ENCODE measurements at places on chromosomes 2 and 18.

GRCh38 chr18:44823782-44824181 lies 143.1 kb downstream of the SETBP1 start:
- DNase-seq, result peak; percentile 37

DNA sequence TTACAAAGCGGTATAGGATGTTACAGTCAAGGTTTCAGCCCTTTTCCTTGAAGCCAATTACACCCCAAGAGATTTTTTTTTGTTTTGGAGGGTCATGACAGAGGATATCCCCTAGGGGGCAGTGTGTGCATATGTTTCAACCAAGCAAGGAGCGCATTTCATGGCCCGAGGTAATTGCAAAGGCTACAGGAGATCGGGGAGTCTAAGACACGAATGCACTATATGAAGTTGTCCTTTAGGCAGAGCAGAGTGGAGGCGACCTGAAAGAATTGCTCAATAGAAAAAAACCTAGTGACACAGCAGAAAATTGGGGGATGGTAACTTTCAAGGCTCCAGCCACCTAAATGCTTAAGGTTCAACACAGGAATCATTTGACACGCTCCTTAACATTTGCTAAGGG lies 219.8 kb upstream of the PARD3B start:
- peak; percentile 55 for DNase-seq

DNA sequence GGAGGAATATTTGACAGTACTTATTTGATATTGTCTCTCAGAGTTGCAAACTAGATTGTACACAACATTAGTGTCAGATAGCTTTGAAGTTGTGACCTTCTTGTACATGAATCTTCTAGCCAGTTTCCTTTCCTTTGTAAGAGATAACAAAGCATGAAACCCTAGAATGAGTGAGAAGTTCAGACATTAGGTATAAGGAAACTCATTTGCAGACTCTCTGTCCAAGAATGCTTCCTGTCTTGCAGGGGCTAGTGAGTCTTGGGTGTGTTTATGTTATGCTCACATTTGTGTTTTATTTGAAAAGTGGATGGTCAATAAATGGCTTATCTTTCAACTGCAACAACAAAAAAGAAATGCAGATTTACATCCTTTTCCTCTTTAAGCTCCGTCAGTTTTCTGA lies 1.4 kb downstream of the BOD1L2 start:
- no peak for DNase-seq

GRCh38 chr2:228956701-228957474 lies 314.2 kb downstream of the PID1 start:
- no peak for DNase-seq

DNA sequence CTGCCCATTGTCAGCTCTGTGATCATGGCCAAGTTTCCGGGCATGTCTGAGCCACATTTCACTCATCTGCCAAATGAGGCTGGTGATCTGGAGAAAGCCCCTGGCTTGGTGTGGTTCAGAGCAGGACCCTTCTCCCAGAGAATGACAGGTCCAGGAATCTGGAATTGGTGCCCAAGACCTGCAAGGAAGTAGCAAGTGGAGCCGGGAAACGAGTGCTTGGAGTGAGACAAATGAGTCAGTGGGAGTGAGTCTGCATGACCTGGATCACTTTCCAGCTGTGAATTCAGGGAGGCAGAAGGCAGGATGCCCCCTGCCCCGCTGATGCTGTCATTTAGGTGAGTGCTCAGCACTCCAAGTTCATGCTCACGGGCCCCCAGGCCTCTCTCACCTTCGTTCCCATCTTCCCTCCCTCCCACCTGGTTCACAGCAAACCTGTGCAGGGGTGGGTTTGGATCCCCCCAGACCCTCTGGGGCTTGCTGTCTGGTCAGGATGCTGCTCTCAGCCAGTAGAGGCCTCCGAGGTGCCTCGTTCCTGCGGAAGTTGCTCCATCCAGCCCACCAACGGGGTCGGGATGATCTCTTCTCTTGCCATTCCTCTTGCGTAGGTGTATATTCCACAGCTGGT lies 104.4 kb downstream of the INHBB start:
- no peak for DNase-seq

GRCh38 chr2:150548527-150548926 lies 61.1 kb upstream of the RND3 start:
- no peak for DNase-seq

- DNase-seq, result no peak
These were observed 887 bp upstream of the ZNF396 start for GRCh38 chr18:35377875-35378573.

GRCh38 chr2:200652158-200652557 lies 66.3 kb downstream of the AOX1 start:
- DNase-seq, result no peak

- no peak for DNase-seq
These were observed 398.3 kb upstream of the HNRNPA3 start for GRCh38 chr2:176814274-176814673.

- no peak for DNase-seq
These were observed 77.0 kb downstream of the PDCL3 start for GRCh38 chr2:100639588-100640390.

- no peak for DNase-seq
These were observed 60.9 kb upstream of the KLHL29 start for GRCh38 chr2:23323917-23324680.

DNA sequence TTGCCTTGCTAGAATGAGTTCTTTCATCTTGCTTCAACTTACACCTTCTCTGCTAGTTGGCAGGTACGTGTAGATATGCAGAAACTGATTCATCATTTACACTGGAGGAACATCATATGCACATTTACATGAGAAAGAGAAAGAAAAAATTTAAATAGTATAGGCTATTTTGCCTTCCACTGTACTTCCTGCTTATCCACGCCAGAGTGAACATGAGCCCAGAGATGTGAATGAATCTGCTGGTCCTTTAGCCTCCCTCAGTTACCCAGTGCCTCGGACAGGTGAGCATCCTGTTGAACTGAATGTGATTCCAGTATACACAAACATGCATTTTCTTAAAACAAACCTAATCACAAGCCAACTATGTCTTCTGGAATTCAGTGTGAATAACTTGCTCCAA lies 83.6 kb downstream of the SESTD1 start:
- no peak for DNase-seq

DNA sequence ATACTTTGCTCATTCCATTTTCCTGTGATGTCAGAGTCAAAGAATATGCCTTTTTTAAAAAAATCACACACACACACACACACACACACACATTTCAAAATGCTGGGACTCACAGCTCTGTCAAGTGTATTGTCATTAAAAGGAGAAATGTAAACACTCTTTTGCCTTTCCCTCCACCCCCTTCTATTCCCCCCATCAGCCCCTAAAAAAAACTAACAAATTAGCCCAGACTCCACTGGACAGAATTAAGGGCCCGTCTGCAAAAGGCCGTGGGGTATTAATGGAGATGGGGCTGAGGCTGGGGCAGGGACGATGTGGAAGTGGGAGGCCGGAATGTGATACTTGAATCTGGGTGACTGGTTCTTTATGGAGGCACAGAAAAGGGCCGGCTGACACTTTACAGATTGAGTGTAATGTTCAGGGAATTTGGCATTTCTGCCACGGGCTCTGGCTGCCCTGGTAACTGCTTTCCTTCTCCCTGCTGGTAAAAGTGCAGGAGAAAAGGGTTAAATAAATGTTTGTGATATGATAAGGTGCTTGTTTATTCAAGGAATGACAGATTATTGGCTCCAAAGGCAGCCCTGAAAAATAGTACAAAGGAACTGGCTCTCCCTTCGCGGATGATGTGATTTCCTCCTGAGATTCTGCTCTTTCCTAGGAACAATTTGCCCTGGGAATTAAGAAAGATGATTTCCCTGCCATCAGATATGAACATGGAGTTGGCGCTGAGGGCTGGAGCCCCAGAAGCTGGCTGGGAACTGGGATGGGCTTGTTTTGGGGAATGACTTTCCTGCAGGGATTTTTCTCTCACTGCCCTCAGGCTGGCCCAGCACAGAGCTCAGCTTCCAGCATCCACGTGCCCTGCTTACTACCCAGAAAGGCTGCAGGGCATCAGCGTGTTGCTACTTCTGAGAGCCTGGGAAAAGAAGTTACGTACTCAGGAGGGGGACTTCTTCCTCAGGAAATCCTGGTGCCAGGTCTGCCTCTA lies 52.8 kb upstream of the CTAGE1 start:
- DNase-seq, result no peak

GRCh38 chr18:34909637-34910364 lies 131.4 kb upstream of the MAPRE2 start:
- DNase-seq, result no peak

DNA sequence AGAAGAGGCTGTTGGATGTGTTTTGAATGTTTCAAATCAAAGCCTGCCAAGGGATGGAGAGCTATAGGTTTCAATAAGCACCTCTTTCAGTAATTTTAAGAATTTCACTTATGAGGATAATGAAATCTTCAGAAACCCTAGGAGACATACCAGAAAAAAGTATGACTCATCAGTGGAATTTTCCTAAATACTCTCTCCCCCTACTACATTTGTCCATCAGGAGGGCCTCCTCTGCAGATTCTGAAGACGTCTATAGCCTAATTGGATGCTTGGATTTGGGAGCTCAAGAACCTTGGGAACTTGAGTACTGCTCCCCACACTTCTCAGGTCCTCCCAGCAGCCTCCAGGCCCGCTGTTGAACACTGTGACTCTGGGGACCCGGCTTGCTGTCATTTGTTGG lies 374.3 kb downstream of the SLC4A3 start:
- no peak for DNase-seq

DNA sequence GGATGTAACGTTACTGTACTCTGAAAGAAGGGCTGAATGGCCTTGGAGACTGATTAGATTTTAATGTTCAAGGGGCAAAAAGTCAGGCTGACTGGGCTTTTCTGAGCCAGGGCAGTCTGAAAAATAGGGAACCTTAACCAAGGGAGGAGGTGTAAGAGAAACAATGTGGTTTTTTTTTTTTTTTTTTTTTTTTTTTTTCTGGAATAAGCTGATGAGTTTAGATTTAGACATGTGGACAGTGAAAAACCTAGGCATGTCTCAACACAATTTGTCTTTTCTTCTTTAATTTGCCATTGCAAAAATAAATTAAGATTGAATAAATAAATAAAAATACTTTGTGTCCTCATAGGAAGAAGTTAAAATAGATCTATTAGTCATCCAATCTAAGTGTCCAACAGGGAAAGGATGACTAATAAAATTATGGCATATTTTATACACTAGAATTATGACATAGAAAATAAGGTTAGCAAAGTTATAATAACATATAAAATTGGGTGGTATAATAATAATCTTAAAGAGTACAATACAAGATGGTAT lies 237.6 kb upstream of the TRIB2 start:
- DNase-seq, result no peak

- peak; percentile 71 for DNase-seq
These were observed 45.5 kb downstream of the DDX1 start for GRCh38 chr2:15636972-15637785.

GRCh38 chr18:60147323-60147722 lies 225.3 kb downstream of the MC4R start:
- no peak for DNase-seq

- DNase-seq, result no peak
These were observed 57.8 kb downstream of the RMDN2 start for GRCh38 chr2:37982847-37983246.

All from stimulated activated CD8-positive, alpha-beta memory T cell treated with anti-CD3 and anti-CD28 coated beads, Interleukin-4, amount 100 ng/mL, for 48 hours (primary cell).